ENCODE measurements at places on chromosomes 11 and 22.

DNA sequence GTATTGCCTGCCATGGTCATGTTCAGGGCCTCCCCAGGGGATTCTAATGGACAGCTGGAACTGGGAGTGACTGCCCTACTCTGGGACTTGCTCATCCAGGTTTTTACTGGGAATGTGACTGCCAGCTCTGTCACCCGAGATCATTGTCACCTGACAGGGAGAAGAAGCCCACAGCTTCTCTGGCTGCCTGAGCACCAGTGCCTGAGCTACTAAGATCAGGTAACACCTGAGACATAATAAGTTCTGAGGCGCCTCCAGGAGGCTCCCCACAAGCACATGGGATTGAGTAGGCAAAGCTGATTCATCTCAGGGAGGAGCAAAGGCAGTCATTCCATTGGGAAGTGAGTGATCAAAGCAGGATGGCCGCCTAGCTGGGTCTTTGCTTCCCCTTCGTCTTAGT is 84.2 kb upstream of the GALNT18 start:
- no peak for DNase-seq

DNA sequence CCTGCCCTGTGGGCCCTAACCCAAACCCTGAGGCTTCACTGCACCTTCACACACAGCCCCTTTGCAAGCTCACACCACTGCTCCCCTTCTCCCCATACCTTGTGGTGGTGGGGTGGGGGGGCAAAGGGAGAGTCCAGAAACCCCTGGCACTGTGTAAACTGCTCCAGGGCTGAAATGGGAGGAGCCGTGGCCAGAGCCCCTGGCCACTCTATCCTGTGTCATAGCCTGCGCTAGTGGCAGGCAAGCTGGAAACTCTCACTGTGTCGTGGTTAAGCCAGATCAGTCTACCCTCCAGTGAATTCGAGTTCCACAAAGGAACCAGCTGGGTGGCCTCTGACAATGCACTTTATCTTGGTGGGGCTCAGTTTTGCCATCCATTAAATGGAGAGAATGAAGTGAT is 8.4 kb upstream of the SYT13 start:
- DNase-seq: no peak

GRCh38 chr22:43308836-43309235 is 34.3 kb downstream of the SCUBE1 start:
- DNase-seq: no peak

GRCh38 chr22:33112580-33112979 is 54.4 kb upstream of the SYN3 start:
- DNase-seq: no peak

DNA sequence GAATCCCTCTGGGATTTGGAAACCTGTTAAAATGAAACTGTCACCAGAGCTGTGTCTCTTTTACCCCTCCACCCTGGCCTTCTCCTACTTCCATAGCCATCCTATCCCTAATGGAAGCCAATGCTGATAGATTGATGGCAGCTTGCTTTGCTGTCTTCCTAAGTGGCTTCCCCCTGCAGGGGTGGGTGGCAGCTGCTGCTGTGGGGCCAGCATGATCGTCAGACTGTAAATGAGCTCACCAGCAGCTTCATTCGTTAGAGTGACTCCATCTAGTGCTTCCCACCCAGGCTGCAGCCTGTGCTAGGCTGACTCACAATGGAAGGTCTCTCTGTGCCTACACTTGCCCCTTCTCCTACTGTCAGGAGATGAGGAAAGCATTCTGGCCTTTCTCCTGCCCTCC is 311.0 kb downstream of the BUD13 start:
- no peak for DNase-seq

GRCh38 chr11:77121096-77121640 is 6.9 kb upstream of the MYO7A start:
- no peak for DNase-seq

GRCh38 chr11:15663777-15664218 is 549.1 kb downstream of the INSC start:
- no peak for DNase-seq

DNA sequence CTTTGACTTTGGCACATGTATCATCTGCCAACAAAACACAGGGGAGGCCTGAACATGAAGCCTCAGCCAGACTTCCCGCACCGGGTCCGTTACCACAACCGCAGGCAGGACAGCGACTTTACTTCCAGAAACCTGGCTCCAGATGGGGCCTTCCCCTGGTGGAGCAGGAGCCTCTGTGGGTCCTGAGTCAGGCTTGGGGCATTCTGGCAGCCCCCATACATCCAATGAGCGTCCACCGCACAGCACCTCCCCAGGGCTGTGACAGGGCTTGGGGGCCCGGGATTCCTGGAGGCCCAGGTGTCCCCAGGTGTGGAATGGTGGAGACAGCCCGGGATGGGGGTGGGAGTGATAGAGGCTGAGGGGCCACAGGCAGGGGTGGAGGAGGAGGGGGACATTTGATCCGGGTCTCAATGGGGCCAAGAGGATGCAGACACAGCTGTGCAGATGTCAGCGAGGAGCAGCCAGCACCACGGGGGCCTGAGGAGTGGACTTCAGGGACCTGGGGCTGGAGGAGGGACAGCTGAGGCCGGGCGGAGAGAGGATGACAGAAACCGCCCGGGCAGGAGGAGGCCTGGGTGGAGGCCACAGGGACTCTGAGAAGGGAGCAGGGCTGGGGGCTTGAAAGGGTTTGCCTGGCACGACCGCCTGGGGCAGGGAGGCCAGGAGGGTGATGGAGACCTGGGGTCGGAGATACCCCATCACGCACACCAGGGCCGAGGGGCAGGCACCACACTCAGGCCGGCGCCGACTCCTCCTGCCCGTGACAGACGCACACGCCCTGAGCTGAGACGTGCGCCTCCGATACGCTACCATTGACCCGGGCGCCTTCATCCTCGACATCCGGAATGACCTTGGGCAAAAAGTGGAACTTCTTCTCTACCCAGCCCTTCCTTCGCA is 8.6 kb downstream of the TTLL8 start:
- no peak for DNase-seq

- DNase-seq: peak; percentile 52
Observed at GRCh38 chr11:74731301-74732094, at the start of gene CHRDL2. Gene CHRDL2, minus strand, starts transcription at chr11:74731426. Its CDS starts 538 bp downstream, at chr11:74730888.

DNA sequence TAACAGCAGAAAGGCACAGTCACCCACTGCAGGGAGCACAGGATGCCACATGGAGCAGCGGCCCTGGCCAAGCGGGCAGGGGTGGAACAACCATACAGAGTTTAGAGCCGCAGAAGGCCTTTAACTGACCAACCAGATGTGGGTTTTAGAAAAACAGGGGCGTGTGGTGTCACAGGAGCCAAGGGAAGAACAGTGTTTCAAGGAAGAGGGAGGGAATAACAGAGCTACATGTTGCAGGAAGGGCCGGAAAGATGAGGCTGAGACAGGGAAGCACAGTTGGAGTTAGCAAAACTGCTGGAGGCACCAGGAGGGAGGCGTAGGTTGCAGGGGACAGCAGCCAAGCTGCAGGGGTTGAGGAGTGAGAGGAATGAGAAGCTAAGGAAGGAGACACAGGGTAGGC is 7.8 kb upstream of the NAA40 start:
- DNase-seq: peak; percentile 60

DNA sequence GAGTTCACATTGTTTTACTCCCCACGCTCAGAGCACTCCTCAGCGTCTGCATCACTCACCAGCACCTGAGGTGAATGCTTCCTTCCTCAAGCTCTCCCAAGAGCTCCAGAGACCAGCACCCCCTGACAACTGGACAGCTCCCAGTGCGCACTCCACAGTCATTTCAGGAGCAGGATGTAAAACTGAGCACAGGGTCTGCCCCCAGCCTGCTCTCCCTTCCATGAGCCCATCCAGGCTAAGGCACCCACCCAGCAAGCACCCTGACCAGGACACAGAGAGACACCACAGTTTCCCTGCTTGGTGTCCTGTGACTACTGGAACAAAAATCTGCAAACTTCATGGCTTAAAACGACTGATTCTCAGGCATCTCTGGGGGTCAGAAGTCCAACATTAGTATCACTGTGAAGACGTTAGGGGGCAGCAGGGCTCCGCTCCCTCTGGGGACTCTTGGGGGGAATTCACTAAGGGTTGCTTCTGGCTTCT is 3.3 kb downstream of the SCGB1D2 start:
- peak; percentile 37 for DNase-seq

DNA sequence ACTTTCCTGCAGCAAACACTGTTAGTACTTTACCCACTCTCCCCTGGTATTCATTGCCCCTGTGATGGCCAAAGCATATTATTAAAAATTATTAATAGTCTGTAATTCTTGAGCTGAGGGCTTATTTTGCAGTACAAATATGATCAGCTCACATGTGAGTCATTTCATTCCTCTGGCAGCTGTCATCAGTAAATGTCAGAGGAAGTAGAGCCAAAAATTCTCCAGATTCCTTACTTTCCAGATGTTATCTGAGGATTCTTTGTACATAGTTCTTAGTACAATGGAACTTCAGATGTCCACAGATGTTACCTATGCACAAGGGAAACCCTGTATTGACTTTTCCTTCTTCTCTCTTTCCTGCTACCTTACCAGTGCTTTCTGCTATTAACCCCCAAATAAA is 12.5 kb downstream of the OR5B3 start:
- no peak for DNase-seq

- DNase-seq: peak; percentile 83
Observed at GRCh38 chr11:119445850-119446249, 22.9 kb upstream of the THY1 start.

GRCh38 chr11:100340466-100341319 is 346.4 kb upstream of the ARHGAP42 start:
- no peak for DNase-seq

DNA sequence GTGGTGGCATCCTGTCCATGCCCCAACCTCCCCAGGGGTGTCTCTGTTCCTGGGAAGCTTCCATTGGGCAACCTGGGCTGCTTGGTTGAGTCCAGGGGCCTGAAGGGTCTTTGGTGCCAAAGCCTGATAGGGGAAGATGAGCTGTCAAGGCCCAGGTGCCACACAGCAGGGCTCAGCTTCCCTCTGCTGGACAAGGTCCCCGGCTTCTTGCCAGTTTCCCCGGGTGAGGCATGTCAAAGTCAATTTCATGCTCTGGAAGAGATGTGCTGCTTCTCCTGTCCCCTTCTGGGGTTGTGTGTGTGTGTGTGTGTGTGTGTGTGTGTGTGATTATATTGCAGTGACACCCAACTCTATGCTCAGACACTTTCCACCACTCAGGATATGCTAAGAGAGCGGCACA is 26.9 kb downstream of the TP53I11 start:
- DNase-seq: no peak

DNA sequence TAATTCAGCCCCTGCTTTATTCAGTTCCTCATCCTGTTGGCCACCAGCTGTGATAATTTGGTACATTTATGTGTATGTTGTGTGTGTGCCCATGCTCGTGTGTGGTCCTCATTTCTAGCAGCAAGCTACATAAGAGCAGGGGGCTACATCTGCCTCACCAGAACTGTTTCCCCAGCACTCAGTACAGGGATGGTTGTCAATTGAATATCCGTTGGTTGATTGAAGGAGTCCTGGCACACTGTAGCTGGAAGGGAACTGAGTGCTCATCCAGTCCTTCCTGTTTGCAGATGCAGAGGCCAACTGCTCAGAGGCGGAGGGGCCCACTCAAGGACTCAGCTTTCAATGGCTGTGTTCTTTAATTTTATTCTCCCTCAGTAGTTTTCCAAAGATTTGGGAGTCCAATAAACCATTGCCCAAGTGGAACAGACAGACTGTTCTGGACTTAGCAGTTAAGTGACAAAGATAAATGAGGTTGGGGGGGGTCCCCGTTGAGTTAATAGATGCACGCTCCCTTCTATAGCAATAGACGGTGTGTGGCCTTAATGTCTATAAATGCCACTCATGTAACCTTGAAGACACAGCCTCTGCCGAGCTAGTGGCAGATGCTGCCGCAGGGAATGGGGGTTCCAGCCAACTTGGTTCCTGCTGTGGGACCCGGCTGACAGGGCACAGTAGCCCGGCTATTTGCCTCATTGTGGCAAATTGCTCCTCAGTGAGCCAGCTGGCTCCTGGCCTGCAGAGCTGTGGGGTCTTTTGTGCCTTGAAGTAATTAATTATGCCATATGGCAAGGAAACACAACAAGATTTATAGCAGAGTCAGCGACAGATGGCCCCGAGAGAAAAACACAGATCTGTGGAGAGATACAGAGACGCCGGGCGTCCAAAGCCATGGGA is 71.4 kb upstream of the GRK3 start:
- peak; percentile 38 for DNase-seq

DNA sequence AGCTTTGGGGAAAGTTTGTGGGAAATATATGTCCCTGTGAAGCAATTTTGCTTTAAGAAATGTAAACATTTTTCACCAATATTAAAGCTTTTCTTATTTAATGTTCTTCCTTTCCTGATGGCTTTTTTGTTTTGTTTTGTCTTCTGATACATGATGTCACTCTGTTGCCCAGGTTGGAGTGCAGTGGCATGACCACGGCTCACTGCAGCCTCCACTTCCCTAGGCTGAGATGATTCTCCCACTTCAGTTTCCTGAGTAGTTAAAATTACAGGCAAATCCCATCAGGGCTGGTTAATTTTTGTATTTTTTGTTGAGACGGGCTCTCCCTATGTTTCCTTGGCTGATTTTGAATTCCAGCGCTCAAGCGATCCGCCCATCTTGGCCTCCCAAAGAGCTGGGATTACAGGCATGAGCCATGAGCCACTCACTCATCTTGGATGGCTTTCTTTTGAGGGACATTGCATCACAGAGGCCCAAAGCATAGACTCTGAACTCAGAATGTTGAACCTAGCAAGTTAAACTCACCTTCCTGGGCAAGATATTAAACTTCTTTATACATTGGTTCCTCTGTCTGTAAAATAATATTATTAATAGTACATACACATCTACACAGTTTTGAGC is 651 bp upstream of the CARD16 start:
- no peak for DNase-seq

- no peak for DNase-seq
Observed at GRCh38 chr22:19913337-19913936, 28.1 kb upstream of the COMT start.

DNA sequence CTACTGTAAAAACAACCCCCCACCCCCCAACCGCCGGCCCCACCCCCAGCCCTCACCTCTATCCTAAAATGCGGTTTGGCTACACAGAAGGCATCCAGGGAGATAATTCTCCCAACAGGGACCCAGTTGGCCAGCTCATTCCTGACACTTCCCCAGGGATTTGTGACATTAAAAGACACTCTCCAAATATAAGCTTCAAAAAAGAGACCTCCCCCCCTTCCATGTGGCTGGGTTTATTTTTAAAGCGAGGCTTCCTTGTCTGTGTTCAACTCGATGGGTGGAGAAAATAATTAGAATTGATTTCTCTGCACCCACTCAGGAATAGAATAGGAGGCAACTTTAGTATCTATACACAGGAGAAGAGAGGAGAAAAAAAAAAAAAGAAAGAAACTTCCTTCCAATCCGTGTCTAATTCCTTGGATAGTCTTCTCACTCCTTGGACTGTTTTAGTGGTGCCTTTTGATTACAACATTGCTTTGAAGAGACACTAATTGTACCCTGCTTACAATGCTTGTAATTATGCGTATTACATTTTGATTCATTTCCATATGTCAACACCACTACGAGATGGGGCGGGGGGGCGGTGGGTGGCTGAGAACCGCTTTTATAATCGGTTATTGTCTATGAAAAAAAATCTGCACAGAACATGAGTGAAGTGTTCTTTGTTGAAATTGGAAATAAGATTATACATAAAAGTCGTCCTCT is 500.4 kb downstream of the MIAT start:
- no peak for DNase-seq
